ENCODE measurements at places on chromosomes 5 and 9.

GRCh38 chr5:38845526-38846378 lies at the start of gene OSMR:
OSMR (plus strand) TSS chr5:38846012; CDS start chr5:38869045, 23,033 bp downstream.
- no peak for DNase-seq

- no peak for DNase-seq
Measured at GRCh38 chr5:167243463-167243862, 1048.0 kb upstream of the WWC1 start.

DNA sequence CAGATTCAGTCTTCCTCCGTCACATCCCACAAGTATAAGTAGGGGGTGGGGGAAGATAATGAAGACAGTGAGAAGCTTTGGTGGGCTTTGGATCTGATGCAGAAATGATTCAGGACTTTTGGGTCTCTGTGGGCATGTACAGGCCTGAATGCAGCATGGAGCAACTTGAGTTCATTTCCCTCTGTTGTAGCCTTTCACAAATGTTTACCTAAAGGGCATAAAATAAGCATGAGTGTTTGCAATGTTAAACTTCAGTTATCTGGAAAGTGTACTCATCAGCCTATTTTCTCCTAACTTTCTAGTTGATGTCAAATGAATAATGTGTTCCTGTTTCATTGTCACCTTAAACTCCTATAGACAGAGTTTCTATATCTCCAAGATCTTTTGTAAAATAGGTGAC lies 39.3 kb downstream of the GARNL3 start:
- DNase-seq: no peak

DNA sequence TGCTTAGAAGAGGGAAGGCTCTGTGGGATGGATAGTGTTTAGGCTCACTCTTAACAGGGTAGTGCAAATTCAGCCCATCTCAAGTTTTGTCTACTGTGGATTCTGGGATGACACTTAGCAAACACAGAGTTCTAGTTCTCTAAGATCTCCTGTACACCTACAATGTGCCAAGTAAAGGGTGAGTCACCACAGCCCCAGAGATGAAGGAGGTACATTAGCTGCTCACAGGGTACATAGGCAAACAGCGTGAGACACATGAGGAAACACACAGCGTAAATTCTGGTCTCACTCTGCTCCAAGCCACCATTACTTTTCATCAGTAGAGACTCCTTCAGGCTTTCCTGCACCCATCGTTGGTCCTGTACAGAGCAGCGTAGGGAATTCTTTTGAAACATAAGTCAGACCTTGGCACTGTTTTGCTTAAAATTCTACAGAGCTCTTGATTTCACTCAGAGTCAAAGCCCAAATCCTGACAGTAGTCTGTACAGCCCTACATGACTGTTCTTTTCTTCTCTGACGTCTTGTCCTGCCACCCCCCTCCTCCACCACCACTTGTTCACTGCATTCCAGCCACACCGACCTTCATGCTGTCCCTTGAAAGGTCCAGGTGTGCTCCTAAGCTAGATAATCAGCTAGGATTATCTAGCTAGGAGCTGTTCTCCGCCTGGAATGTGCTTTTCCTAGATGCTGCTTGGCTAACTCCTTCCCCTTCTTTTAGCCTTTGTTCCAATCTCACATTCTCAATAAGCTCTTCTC lies 8.7 kb downstream of the ASTN2 start:
- DNase-seq: no peak

GRCh38 chr5:107306594-107306993 lies 364.1 kb downstream of the EFNA5 start:
- no peak for DNase-seq

DNA sequence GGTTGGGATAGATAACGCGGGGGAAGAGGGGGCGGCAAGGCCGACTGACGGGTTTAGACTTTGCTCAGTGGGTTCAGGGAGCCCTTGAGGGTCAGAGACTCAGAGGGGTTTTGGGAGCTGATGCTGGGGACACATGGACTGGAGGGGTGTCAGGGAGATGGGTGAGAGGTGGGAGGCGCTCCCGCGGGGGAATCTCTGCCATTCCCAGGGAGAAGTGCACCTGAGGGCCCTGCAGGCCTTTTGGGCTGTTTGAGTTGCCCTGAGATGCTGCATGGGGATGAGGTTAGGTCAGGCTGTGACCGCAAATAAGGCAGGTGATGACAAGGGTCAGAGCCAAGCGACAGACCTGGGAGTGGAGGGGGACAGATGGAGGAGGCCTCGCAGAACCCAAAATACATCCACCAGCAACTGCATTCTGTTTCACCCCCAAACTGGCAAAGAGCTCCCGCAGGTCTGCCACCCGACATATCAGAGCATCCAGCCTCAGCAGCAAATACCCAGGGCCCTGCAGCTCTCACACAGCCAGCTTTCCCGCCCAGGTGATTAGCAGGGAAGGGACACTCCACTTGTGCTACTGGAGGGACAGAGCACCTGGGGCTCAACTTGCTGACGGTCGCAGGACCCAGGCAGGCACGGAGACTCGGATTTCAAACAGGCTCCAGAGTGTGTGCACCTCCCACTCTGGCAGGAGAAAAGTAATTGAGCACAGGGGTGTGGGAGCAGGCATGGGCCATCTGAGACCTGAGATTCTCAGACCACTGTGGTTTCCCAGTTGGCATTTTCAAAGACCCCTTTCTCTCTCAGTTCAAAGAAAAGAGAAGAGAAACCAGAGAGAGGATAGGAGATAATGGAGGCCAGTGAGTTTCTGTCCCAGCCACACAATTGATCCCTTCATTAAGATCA lies 26.4 kb downstream of the TMOD1 start:
- DNase-seq: no peak

All from stimulated activated CD4-positive, alpha-beta T cell treated with anti-CD3 and anti-CD28 coated beads, Interleukin-1b, Interleukin-23, amount 100 ng/mL, for 24 hours (primary cell).